ENCODE measurements at places on chromosomes 3 and 15. TPM values are rescaled to one million over a fixed set of nuclear protein-coding genes. Genes with fewer than 3 reads are reported as not detected.

DNA sequence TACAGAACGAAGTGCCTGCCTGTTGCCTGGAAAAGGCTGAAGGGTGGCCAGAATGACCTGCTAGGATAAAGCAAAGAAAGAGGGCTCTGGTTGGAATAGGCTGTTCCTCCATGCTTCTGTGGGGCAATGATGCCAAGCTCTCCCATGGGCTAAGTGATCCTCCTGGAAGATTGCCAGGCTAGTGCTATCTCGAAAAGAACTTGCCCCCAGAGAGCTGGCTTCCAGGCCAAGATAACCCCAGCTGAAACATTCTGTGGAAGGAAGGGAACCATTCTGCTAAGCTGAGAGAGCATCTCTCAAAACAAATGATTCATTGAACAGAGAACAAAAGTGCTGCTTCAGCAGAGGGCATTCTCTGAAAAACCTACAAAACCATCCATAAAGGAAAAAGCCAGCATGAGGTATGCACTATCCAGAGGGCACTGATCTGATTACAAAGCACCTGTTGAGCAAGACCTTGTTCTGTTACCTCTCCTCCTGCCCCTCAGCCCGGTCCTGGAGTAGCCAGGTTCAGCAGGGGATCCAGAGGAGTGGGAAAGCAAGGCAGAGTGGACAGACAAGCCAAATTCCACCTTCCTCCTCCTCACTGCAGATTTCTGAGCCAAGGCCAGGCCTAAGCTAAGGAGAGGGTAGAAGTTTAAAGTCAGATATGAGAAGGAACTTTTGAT lies 31.9 kb upstream of the SPRED1 start:
- DNase-seq: no peak

GRCh38 chr3:173660645-173661299 lies 263.2 kb downstream of the NLGN1 start:
- no peak for DNase-seq

GRCh38 chr3:134464064-134464688 lies 21.6 kb downstream of the ANAPC13 start:
- no peak for DNase-seq

- DNase-seq: no peak
Observed at GRCh38 chr3:8888301-8888915, 74.9 kb downstream of the RAD18 start.

GRCh38 chr3:131705558-131706051 lies 202.8 kb upstream of the MRPL3 start:
- no peak for DNase-seq

GRCh38 chr3:26091626-26092025 lies 301.7 kb downstream of the OXSM start:
- no peak for DNase-seq

The CELSR3 gene
- total RNA-seq: 0.48 TPM

The PRTG gene
- total RNA-seq: 1.8 TPM

The PRSS50 gene
- not detected for total RNA-seq

The MYO5C gene
- total RNA-seq: 58.3 TPM

DNA sequence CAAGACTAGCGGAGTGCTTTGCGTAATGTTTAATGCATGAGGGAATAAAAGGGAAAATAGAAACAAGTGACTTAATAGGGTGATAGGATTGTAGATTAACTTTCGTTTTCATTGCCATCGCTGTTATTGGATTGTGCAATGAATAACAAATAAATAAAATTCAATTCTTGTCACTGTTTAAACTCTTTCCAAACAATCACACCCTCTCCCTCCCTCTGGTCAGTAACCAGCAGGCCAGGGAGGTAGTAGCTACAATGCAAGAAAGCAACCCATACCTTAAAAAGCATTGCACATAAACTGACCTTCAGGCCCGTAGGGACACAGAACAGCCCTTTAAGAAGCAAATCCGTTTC lies 705 bp upstream of the TFRC start:
- no peak for DNase-seq

- DNase-seq: no peak
Observed at GRCh38 chr3:12590096-12590495, 33.2 kb downstream of the MKRN2 start.

- no peak for DNase-seq
Observed at GRCh38 chr15:60589253-60589652, 110.3 kb upstream of the ICE2 start.

DNA sequence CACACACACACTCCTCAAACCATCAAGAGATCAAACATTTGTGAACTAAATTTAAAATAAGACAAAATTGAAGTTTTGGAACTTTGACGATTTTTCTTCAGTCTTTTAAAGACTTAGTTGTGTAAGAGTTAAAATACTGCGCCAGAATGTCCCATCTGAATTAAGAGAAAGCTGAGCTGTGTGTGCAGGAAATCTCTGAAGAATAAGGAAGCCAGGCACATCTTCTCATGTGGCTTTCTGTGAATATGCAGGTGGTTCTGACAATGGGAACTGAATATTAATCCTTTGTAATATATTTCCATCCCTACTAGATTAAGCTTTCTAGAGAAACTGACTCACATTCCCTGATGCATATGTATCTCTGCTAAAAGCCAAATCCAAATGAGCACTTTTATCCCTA lies 60.1 kb upstream of the ICE2 start:
- DNase-seq: no peak

GRCh38 chr15:85583923-85584390 lies 203.6 kb downstream of the AKAP13 start:
- no peak for DNase-seq

The PIGZ gene
- 8.5 TPM for total RNA-seq

The GOLGA6B gene
- not detected for total RNA-seq

GRCh38 chr3:7574435-7574834 lies 713.5 kb downstream of the GRM7 start:
- no peak for DNase-seq

The ITIH1 gene
- not detected for total RNA-seq

DNA sequence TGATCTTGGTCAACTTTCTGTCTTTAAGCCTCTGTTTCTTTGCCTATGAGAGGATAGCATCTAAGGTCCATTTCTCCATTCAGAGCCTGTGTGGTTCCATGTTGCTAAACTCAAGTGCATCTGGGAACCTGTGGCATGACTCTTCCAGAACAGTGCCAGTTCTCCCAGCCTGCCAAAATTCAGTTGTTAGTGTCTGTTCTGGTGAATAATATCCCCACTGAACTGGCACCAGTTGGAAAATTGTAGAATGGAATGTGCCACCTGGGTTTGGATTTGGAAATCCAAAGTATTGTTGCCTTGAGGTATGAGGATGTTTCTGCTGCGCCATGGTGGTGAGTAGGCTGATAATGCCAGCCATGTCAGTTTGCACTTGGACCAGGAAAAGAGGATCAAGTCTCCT lies 31.3 kb downstream of the TIMP4 start:
- DNase-seq: no peak

DNA sequence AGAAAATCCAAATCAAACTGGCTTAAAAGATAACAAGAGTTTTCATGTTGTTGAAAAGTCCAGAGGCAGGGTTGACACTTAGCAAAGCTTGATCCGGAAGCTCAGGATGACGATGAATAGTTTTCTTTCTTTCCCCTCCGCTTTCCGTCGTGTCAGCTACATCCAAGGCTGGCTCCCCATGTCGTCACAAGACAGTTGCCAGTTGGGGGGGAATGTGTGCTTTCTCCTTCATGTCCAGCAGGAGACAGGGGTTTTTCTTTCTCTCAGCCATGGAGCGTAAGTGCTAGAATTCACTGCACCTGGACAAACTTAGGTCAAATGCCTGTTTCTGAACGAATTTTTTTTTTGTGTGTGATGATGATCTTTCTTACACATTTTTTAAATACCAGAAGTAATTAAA lies 273.8 kb upstream of the RGMA start:
- no peak for DNase-seq

GRCh38 chr3:191123946-191124345 lies 75.1 kb upstream of the OSTN start:
- no peak for DNase-seq

The CFAP91 gene
- 2.3 TPM for total RNA-seq

GRCh38 chr15:25738171-25738965 lies 124.8 kb downstream of the ATP10A start:
- no peak for DNase-seq

The FETUB gene
- total RNA-seq: not detected

DNA sequence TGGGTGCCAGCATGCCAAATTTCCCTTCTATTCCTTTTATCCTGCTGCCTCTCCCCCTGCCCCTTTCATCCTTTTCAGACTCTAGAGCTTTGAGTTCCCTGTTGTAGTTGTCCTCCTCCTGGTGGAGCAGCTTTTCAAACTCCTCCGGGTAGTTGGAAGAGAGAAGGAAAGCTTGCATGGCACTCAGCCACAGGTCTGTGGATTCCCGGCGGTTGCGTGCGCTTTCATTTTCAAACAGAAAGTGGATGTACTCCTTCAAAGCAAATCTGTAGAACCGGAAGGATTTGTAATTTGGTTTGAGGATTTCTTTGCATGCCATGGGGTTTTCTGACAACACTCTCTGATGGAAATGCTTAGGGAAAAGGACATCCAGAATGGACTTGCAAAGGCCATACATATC lies 68.1 kb upstream of the DCLK3 start:
- DNase-seq: no peak

- no peak for DNase-seq
Observed at GRCh38 chr3:153221748-153222162, 59.7 kb downstream of the RAP2B start.

The C3orf22 gene
- total RNA-seq: not detected

The ECE2 gene
- total RNA-seq: not detected

- no peak for DNase-seq
Observed at GRCh38 chr3:178289544-178290160, 246.6 kb upstream of the KCNMB2 start.

GRCh38 chr3:120025520-120025919 lies 68.7 kb downstream of the GSK3B start:
- no peak for DNase-seq

The SCAANT1 gene
- total RNA-seq: not detected

The TERC gene
- total RNA-seq: 54.1 TPM

The BLM gene
- total RNA-seq: 5.6 TPM
